Left colon (tissue), 2 donors: ENCODE measurements at places on chromosomes 12 and 14. TPM values are rescaled to one million over a fixed set of nuclear protein-coding genes. Genes with fewer than 3 reads are reported as not detected.

ARHGAP5 gene
- 110 TPM for total RNA-seq

SLCO1B1 gene
- total RNA-seq: not detected

BRF1 gene
- total RNA-seq: 29.9 TPM

ARHGAP9 gene
- total RNA-seq: 6.4 TPM

OR4L1 gene
- total RNA-seq: not detected

ERP27 gene
- 3.3 TPM for total RNA-seq

EGLN3 gene
- total RNA-seq: 29.5 TPM

ALG10B gene
- 5.3 TPM for total RNA-seq

CYP27B1 gene
- 1.7 TPM for total RNA-seq

GALNT9 gene
- total RNA-seq: not detected

LRP1 gene
- 117 TPM for total RNA-seq

TCL1B gene
- total RNA-seq: not detected

OTUB2 gene
- total RNA-seq: 4.7 TPM

GYS2 gene
- not detected for total RNA-seq

CCND2 gene
- total RNA-seq: 97.7 TPM

LRRK2 gene
- 3.6 TPM for total RNA-seq

FAM234B gene
- 1.7 TPM for total RNA-seq

BEST3 gene
- total RNA-seq: not detected

AMN gene
- total RNA-seq: 186 TPM

SOS2 gene
- total RNA-seq: 34.2 TPM

SRRM4 gene
- not detected for total RNA-seq

KTN1 gene
- 241 TPM for total RNA-seq

SOX5 gene
- 3.9 TPM for total RNA-seq

NRIP2 gene
- total RNA-seq: 1.2 TPM

NOVA1 gene
- total RNA-seq: 5.9 TPM
